ENCODE measurements at places on chromosomes 5 and 9.

- peak; percentile 40 for DNase-seq
These were observed 84.9 kb downstream of the RGS3 start for GRCh38 chr9:113548221-113549041.

GRCh38 chr5:180173875-180174586, 35.0 kb downstream of the RASGEF1C start:
- DNase-seq: no peak

DNA sequence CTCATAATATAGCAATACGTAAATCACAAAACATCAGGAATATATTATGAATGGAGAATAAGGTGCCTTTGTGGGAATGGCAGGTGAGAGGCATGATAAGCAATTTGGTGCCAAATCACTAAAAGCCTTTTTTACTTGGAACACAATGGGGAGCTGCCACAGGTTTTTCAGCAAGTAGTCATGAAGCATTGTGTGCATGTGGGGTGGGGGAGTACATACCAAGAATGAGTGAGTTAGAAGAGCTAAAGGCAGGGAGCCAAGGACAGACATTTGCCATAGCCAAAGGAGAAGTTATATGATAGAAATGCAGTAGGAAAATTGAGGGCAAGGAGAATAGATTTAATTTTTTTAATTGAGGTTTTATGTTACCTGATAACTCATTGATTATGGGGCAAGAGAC, 445.0 kb upstream of the SMC2 start:
- DNase-seq: no peak

DNA sequence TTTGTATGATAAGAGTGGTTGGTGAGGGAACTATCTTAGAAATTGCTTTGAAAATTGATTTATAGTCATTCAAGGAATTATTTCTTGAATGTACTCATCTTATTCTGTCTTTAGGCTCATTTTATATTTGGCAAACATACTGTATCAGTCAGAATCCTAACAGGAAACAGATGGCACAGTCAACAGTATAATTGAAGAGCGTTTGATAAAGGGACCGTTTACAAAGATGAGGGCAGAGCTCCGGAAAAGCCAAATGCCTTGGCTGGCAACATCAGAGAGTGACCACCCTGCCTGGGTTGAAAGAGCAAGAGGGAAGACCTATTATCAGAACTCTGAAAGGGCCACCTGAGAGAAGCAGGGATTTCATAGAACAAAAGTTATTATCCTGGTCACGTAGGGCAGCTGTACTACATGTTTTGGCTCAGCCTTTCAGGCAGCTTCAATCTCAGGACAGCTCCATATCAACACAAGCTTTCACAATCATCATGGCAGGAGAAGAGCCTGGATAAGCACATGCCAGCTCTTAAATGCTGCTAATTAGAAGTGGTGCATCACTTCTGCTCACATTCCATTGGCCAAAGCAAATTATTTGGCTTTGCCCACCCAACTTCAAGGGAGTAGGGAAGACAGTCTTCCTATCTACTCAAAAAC, 47.2 kb upstream of the ARL15 start:
- no peak for DNase-seq

- DNase-seq: no peak
These were observed 179.5 kb downstream of the RASEF start for GRCh38 chr9:82883436-82883835.

DNA sequence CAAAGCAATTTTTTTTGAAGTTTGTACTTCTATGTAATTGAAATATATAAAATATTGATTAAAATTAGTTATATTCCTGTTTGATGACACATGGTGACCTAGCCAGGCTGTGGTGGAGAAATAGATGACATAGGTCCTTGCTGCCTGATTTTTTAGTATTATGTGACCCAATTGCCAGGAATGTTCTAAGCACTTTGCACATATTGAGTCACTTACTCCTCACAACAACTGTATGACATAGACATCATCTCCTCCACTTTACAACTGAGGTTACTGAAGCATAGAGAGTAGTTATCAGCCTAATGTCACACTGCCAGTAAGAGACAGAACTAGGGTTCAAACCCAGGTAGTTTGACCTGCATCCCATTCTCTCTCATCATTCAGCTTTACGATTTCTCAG, 26.2 kb upstream of the SNX18 start:
- DNase-seq: no peak

GRCh38 chr5:50867140-50867539, 200.7 kb downstream of the PARP8 start:
- no peak for DNase-seq

DNA sequence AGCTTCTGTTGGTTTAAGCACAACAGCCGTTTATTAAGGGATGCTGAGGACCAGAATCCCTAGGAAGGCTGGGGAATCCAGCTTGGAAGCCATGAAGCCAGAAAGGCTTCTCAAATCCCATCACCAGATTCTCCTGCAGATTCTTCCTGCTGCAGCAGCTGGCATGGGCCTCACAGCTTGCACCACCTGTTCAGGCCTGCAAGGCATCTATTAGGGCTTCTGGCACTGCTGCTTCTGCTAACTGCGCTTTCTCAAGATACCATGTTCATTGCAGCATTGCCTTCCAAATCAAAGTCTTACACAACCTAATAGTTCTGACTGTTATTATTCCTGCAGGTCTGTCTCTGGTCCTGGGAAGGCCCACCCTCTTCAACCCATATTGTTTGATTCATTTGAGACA, 51.2 kb upstream of the ZNF366 start:
- peak; percentile 19 for DNase-seq

DNA sequence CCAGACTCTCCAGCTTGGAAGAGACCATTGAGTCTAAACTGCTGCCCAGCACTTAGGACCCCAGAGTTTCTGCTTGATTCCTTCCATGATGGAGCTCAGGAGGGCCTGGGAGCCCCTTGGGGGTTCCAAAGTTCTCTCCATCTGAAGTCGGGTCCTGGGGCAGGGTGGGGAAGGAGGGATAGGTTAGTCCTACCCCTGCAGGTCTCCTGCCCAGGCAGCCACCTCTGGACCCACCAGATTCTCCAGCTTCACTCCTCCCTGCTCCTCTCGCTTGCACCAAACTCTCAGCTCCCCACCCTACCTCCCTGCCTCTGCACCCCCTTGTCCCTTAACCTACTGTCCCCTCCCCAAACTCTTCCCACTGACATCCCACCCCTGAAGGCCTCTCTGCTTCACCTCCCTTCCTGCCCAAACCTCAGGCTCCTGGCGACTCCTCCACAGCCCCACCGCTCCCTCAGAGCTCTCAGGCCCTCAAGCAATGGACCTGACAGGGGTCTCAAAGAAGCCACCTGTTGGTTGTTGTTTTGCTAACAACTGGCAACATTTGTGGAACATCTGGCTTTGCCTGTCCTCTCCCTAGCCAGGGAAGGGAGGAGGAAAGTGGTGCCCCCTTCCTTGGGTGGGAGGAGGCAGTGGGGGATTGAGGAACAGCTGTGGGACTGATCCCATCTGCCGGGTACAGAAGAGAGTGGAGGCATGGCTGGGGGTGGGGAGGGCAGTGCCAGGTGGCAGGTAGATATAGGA, 137.5 kb downstream of the RGS3 start:
- DNase-seq: peak; percentile 20
